ENCODE measurements at places on chromosomes 6 and 20.
A peak's percentile ranks its signal among the peaks of the same experiment; 100 is the strongest.

GRCh38 chr6:38843798-38844197 lies 128.7 kb downstream of the DNAH8 start:
- no peak for DNase-seq

DNA sequence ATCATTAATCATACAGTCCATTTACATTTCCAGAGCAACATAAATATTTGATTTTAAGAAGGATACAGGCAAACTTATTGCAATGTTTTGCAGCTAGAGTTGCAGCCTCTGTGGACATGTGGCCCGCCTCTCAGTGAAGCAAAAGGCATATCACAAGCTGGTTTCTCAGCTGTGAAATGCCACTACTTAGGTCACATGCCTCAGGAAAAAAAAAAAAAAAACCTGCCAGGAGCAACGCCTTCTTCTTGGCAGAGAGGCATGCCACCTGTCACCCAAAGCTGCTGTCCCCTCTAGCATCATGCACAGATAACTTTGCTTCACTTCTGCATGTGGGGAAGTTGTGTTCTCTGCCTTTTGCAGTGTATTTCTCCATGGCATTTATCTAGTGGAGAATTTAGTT lies 18.5 kb downstream of the GRM1 start:
- no peak for DNase-seq

GRCh38 chr6:122322824-122323223 lies 76.6 kb upstream of the HSF2 start:
- no peak for DNase-seq

GRCh38 chr20:38878866-38879265 lies 47.4 kb upstream of the FAM83D start:
- no peak for DNase-seq

- DNase-seq: no peak
Measured at GRCh38 chr20:50663095-50663821, 28.1 kb downstream of the RIPOR3 start.

- DNase-seq: peak; percentile 45
Measured at GRCh38 chr6:69866351-69866769, at the start of gene COL19A1. TSS of gene COL19A1 (plus strand) at chr6:69866556. CDS start at chr6:69879568, 13,012 bp downstream.

DNA sequence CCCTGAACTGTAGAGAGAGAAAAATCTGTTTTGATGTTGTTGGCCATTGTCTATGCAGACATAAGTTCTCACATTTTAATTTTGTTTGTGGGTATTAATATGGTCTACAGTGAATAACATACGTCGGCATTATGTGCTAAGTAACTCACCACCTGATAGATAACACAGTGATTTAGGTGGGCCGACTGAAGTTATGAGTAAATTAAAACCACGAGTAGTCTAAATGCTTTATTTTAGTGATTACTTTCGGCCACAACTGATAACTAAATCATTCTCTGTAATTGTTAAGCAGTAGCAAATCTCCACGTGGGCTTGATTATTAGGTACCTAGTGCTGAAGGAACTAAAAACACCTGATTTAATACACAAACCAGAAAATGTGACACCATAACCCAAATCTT lies 1.1 kb downstream of the DOP1A start:
- DNase-seq: no peak

All from CD4-positive, alpha-beta T cell treated with Interleukin-17A for 4 hours (primary cell).